ENCODE measurements at places on chromosomes 7 and 10.

GRCh38 chr10:22489467-22489866 lies 144.2 kb downstream of the SPAG6 start:
- DNase-seq = no peak

DNA sequence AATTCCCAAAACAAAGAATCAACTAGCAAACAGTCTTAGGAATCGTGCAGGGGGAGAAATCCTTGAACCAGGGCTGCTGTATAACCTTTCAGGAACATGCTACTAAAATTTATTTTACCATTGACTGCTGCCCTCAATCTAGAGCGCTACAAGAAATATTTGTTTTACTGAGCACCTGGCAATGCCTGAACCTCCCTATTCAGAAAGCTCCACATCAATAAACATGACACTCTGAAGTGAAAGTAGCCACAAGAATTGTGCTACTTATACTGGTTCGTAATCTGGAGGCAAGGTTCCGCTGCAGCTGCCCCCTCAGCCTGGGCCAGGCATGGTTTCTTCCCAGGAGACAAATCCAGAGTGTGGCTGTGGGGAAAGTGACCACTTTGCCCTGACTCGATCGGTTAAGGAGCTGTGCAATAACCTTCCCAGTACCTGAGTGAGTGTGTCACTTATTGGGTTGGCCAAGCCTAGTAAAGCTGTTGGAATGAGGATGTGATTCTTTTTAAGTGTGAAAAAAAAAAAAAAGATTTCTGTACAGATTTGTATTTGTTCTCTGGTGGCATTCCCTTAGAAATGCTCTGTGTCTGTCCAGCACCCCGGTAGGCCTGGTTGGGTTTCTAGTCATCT lies 7.7 kb downstream of the VWA2 start:
- DNase-seq = no peak

- DNase-seq = no peak
These were observed 41.1 kb downstream of the OTUD1 start for GRCh38 chr10:23479798-23480473.

- DNase-seq = no peak
These were observed 29.9 kb upstream of the SMURF1 start for GRCh38 chr7:99173787-99174186.

GRCh38 chr10:80204677-80205476 lies 460 bp downstream of the ANXA11 start:
- DNase-seq = no peak

- DNase-seq = no peak
These were observed 111.6 kb downstream of the MAGI2 start for GRCh38 chr7:79341902-79342301.

- DNase-seq = no peak
These were observed 22.6 kb upstream of the CREB5 start for GRCh38 chr7:28389504-28390395.

- peak; percentile 60 for DNase-seq
These were observed 1.8 kb downstream of the HNRNPF start for GRCh38 chr10:43407148-43407575.

- DNase-seq = no peak
These were observed 282.0 kb upstream of the FZD1 start for GRCh38 chr7:90982228-90982627.

GRCh38 chr7:127718340-127718679 lies 66.3 kb downstream of the SND1 start:
- no peak for DNase-seq

- DNase-seq = no peak
These were observed 128.4 kb downstream of the ELMO1 start for GRCh38 chr7:37320140-37320847.

- DNase-seq = no peak
These were observed 68.1 kb downstream of the HBP1 start for GRCh38 chr7:107236862-107237261.

DNA sequence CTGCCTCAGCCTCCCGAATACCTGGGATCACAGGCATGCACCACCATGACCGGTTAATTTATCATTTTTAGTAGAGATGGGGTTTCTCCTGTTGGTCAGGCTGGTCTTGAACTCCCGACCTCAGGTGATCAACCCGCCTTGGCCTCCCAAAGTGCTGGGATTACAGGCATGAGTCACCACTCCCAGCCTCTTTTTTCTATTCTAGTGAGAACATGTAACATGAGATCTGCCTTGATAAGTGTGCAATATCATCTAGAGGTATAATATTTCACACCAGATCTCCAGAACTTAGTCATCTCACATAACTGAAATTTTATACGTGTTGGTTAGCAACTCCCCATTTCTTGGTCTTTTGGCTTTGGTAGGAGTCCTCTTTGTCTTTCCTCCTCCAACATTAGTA lies 656.9 kb downstream of the CNTNAP2 start:
- no peak for DNase-seq

- no peak for DNase-seq
These were observed 1.3 kb upstream of the FZD8 start for GRCh38 chr10:35643151-35644049.

DNA sequence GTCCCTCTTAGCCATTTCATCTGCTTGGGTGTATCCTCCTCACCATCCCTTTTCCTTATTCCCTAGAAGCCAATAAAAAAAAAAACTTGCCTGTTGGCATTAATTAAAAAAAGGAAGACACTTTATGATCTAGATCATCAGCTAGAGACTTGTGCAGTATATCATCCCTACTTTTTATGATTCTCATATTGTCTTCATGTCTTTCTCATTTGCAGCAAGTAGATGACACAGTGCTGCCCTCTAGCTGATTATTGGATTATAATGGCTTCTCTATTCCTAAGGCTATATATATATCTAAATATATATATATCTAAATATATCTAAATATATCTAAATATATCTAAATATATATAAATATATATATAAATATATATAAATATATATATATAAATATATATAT lies 272.4 kb upstream of the LRGUK start:
- DNase-seq = no peak

GRCh38 chr10:4057725-4058513 lies 272.9 kb upstream of the KLF6 start:
- no peak for DNase-seq

DNA sequence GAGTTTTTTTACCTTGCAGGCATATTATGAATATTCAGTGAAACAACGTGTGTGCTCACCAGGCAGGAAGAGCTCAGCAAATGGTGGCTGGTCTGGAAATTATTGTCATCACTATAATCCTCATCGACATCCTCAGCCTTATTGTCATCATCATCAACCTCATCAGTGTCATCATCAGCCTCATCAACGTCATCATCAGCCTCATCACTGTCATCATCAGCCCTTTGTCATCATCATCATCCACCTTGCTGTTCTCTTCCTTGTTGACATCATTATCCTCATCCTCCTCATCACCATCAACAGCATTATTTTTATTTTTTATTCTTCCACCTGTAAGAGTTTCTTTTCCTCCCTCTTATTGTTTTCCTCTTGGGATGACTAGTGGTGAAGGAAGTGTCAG lies 142.3 kb upstream of the GPR26 start:
- no peak for DNase-seq

DNA sequence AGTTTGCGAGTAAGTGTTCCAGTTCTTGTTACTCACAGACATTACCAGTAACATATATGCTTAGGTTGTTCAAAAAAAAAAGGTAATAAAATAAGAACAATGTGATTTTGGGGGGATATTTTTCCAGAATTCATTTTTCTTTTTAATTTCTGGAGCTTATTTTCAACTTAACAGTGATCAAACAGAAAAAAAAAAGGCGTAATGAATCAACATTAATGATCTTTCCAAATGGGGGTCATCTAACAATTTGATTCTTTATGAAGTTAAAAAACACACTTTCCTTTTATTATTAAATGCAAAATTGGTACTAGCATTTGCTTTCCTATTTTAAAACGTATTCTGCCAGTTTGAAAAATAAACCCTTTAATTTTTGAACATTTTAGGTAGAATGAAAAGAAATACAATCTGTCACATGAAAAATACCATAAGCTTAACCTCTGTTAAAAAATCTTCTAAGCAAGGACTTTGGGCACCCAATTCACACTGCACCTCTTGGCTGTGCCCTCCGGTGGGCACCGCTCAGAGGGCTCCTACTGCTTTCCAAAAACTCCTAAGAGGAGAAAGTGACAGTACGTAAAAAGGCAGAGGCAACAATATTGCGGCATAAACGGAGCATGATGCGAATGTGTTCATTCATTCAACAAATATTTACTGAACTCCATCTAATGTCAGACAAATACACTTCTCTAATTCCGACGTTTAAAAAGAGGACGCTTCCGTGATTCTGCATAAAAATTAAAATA lies 32.6 kb downstream of the CNPY1 start:
- no peak for DNase-seq

DNA sequence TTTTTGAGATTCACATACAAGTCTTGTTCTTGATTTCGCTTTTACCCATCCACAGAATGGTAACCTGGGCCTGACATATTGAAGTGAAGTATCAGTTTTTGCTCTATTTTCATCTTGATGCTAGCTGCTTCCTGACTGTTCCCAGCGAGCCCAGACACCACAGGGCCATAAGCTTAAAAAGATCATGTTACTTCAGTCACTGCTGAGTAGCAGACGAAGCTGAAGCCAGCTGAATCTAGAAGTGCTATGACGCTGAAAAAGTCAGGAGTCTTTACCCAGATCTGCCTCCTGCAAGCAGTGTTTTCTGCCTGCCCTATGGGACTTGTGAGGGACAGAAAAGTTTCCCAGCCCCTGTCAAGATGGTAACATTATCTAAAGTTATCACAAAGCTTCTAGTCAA lies 2.7 kb upstream of the PRXL2A start:
- DNase-seq = no peak

- no peak for DNase-seq
These were observed 370.3 kb upstream of the LRRN3 start for GRCh38 chr7:110720626-110721025.

GRCh38 chr10:113739031-113739430 lies 12.5 kb upstream of the PLEKHS1 start:
- no peak for DNase-seq

DNA sequence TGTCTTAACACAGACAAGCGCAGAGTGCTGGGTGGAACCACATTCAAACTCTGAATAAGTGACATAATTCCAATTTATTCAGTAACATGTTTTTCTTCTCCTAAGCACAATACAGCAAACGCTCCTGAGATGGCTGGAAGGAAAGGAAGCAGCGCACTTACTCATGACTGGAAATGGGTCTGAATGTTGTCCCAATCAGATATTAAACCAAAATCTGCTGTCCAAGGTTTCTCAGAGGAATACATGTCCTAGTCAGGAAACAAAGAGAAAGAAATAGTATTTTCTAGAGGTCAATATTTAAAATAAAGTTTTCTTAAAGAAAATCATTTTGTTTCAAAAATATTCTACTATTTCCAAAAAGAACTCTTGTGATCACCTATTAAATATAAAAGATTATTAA lies 14.0 kb downstream of the USP6NL start:
- DNase-seq = no peak

DNA sequence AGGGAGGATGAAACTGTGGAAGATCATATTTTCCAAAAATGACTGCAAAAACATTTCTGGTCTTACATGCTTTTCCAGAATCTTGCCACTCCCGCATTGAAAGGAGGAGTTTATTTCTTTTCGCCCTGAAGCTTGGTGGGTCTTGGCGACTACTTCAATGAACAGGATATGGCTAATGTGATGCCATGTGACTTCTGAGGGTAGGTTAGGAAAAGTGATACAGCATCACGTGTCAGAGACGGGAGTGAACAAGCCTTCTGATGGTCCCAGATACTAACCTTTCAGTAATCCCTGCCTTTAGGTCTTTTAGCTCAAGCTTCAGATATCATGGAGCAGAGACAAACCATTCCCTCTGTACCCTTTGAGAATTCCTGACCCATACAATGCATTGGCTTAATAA lies 192.2 kb upstream of the HPS1 start:
- no peak for DNase-seq

- DNase-seq = no peak
These were observed 1212.4 kb downstream of the SORCS1 start for GRCh38 chr10:105952153-105952552.

DNA sequence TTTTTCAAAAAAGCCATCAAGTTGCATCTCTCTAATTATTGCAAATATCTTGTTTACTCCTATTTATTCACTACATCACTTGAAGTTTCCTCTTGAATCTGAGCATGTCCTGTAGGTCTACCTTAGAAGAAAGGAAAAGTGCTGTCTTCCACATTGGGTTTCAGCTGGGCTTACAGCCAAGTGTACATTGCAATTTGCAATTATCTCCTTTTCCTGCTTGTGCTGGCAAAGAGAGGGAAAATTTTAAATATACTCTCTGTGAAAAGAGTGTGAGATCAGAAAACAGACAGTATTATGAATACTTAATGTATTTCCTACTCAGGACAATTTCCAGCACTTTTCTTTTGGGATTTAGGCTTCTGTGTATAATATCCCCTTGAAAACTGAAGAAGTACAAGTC lies 839.7 kb downstream of the CNTNAP2 start:
- no peak for DNase-seq

DNA sequence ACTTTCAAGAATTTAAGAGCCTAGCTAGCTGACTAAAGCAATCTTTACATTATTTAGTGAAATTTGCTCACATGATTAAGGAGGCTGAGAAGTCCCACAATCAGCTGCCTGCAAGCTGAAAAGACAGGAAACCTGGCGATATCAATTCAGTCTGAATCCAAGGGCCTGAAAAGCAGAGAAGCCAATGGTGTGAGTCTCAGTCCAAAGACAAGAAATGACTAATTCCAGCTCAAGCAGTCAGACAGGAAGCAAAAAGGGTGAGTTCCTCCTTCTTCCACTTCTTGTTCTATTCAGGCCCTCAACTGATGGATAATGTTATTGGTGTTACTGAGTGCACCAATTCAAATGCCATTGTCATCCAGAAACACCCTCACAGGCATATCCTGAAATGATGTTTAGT lies 1231.6 kb upstream of the CELF2 start:
- DNase-seq = no peak

DNA sequence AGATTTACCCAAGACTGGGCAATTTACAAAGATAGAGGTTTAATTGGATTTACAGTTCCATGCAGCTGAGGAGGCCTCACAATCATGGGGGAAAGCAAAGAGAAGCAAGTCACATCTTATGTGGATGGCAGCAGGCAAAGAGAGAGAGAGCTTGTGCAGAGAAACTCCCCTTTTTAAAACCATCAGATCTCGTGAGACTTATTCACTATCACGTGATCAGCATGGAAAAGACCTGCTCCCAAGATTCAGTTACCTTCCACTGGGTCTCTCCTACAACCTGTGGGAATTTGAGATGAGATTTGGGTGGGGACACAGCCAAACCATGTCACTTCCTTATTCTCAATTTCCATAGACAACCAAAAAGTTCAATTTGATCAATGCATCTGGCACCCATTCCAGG lies 24.9 kb upstream of the NOBOX start:
- DNase-seq = no peak

GRCh38 chr7:85821926-85822325 lies 635.1 kb upstream of the SEMA3D start:
- no peak for DNase-seq

DNA sequence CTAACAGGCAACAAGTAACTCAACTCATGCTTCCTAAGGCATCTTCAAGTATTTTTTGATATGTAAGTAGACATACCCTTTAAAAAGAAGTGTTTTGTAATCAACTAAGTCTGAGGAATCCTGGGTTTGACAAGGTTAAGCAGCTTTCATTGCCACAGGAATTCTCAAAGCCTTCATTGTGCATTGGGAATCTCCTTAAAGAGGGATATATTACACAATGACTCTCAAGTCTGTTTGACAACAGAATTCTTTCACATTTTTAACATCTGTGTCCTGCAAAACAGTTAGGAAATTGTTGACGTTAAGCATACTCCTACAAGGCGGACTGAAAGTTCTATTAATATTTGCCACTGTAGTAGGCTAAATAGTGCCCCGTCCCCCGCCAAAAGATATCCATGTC lies 71.4 kb downstream of the SGMS1 start:
- no peak for DNase-seq
